Activated CD4-positive, CD25-positive, alpha-beta regulatory T cell treated with anti-CD3 and anti-CD28 coated beads, Interleukin-2, amount 50 U/mL, for 16 hours (primary cell): ENCODE measurements at places on chromosomes 11 and 22.

DNA sequence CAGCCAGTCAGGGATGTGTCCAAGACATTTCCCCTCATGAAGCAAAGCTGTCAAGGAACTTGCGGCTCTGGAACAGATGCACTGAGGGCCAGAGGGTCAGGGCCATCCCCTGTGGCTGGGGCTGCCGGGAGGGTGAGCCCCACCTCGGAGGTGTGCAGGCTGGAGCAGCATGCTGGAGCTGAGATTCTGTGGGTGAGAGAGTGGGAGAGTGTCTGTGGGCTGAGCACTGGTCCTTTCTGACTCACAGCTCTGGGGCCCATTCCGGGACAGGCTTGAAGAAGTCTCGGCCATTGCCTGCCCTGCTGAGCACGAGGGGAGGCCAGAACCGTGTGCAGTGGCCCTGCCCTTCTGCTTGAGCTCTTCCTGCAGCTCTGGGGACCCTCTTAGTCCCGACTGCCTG is 2.1 kb downstream of the OMP start:
- no peak for DNase-seq

GRCh38 chr11:34570584-34570983 is 50.3 kb upstream of the EHF start:
- no peak for DNase-seq

- no peak for DNase-seq
Measured at GRCh38 chr22:46074771-46075551, 75.4 kb upstream of the PPARA start.

DNA sequence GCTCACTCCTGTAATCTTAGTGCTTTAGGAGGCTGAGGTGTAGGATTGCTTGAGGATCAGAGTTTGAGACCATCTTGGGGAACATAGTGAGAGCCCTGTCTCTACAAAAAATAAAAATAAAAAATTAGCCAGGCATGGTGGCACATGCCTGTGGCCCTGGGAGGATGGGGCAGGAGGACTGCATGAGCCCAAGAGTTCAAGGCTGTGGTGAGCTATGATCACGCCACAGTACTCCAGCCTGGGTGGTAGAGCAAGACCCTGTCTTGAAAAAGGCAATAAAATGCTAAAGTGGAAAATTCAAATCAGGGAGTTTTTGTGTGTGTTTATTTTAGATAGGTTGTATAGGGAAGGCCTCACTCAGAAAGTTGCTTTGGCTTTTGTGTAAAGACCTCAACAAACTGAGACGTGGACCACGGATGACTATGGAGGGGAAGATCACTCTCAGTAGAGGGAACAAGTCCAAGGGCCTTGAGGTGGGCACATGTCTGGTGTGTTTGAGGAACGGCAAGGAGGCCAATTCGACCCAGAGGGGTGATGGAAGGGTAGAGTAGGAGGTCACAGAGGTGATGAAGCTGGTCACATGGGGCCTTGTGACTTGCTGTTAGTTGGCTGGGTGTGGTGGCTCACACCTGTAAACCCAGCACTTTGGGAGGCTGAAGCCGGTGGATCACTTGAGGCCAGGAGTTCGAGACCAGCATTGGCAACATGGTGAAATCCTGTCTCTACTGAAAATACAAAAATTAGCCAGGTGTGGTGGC is 35.7 kb downstream of the WEE1 start:
- no peak for DNase-seq

DNA sequence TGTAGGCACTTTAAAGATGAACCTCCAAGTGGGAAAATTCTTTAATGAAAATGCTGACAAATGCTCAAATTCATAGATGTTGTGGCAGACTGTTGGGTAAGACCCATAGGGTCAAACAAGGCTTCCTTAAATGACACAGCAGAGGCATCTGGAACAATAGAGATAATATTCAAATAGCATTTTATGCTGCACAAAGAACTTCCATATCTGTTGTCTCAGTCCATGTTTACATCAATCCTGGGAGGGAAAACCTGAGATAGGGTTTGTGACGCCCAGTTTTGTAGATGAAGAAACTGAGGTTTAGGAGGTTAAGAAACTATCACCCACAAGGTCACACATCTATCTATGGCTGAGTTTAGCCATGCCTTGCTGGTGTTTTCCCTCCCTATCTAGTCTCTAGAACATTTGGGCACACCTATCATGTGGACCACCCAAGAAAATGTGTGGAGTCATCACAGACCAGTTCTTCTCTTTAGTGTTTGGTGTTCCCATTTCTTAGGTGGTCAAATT is 106.4 kb downstream of the EHF start:
- no peak for DNase-seq

DNA sequence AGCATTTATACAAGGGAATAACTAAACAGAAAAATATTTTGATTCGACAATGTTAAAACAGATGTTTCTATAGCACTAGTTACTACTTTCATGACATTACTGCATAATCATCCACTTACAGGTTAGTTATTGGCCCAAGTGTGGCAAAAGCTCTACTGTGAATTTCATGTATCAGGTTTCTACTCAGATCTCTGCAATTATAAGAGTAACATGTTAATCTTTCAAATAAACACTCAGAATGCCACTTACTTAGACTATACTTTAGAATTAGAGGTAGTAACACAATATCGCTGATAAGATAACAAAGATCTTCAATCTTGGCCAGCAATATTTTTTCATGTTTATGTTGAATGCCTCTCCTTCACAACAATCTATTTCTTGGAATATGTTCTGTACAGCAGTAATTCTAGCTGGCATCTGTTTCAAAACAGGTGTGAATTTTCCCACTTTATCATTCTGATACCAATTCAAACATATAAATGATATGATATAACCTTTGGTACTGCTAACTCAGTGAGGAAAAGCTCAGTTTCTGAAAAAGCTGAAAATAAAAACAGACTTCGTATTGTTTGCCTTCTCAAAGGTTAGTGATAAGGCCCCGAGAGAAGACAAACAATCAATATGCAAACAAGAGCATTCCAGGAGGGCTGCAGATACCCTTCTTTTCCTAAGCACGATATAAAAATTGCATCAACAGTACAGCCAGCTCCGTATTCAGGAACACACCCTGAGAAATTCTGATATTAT is 11.0 kb upstream of the CCDC34 start:
- no peak for DNase-seq

DNA sequence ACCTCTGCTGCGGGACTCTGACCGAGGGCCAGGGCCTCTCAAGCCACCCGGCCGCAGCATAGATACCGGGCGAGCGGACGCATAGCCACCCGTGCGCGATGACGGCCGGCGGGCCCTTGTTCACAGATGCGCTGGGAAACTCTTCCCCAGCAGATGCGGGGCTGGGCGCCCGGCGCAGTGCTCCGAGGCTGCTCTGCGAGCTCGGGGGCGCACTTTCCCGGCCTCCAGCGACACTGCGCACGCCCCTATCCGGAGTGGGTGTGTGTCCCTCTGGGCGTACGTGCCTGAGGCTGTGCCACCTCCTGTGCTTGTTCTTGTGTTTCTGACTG is 104.7 kb upstream of the E2F8 start:
- DNase-seq: no peak

DNA sequence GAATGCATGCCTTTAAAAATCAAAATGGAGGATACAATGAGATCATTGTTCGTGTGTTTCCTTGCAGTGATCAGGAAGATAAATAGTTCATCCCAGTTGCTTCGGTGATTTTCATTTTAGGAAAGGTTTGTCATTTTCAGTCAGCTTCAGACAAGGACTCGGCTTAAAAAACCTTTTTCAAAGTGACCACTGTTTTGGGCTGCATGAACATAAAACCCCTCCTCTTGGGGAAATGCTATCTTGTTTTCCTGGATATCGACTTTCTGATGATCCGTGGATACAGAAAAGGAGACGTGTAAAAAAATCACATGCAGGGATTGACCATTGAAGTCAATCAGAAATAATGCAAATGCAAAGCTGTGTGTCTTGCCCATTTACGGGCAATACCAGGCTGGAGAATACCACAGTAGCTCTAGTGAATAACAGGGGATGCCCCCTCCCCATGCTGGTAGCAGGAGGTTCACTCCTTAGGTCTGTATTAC is 146.8 kb downstream of the MAML2 start:
- no peak for DNase-seq

DNA sequence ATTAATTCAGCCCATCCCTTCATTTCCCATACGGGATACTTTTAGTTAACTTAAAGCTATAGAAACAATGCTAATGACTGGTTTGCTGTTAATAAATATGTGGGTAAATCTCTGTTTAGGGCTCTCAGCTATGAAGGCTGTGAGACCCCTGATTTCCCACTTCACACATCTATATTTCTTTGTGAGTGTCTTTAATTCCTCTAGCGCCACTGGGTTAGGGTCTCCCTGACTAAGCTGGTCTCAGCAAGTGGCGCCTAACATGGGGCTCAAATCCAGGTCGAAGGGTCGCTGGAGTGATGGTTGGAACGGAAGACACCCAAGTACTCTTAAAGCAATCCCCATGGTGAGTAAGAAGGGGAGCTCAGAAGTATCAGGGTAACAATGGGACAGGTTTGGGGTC is 14.4 kb upstream of the OOSP1 start:
- DNase-seq: no peak
